Activated naive CD4-positive, alpha-beta T cell (primary cell): ENCODE measurements at places on chromosomes 11 and 22.

DNA sequence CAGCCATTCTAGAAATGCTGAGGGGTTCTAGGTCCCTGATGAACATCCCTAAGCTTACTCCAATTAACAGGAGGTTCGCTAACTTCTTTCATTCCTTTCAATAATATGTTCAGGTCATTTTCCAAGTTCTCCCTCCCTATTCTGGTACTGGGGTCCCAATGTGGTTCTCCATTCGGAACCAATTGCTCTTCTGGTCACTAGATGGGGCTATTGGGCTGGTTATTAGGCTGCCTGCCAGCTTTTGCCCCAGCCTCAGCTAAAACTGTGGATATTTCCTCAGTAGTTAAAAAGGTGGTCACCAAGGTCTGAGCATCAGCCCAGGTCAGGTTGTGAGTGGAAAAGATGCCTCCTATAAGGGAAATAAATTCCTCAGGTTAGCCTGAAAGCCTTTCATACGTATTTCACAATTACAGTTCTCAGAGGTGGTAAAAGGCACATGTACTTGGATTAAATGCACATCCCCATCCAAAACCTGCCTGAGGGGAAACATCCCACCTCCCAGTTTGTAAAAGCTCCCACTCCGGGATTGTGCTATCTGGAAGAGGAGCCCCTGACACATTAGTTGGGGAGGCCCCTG lies 161.1 kb upstream of the CCDC179 start:
- no peak for DNase-seq

GRCh38 chr11:22491555-22492225 lies 133.9 kb downstream of the FANCF start:
- no peak for DNase-seq

GRCh38 chr11:112524798-112525197 lies 264.1 kb upstream of the PLET1 start:
- no peak for DNase-seq

DNA sequence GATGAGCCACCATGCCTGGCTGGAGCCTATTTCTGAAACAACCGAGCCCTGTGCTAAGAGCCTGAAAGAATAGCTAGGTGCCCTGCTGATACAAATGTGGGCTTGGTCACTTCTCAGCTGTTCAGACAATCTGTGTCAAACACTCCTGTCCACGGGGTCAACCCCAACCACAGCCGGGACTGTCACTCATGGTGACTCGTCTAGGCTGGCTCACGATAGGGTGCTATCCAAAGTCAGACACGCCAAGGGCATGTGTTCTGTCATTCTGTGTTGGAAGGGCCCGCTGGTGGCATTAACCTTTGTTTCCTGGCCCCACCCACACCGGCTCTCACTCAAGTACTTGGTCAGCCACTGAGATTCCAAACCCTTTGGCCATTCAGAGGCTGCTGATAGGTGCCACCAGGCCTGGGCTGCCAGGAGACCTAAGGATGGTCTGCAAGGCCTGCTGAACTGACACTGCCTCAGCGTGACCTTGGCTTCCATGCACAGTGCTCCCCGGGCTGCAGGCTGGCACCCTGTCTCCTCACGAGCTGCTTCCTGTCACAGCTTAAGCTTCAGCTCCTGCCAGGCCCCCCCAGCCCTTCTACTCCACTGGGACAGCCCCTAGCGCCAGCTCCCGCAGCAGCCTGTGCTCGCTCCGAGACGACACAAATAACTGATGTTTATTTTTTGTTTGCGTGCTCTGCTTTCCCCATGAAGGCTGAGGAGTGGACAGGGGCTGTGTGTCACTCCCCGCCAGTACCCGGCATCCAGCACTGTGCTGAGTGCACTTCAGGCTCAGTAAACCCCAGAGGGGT lies 14.2 kb upstream of the CDC42BPG start:
- peak; percentile 35 for DNase-seq

DNA sequence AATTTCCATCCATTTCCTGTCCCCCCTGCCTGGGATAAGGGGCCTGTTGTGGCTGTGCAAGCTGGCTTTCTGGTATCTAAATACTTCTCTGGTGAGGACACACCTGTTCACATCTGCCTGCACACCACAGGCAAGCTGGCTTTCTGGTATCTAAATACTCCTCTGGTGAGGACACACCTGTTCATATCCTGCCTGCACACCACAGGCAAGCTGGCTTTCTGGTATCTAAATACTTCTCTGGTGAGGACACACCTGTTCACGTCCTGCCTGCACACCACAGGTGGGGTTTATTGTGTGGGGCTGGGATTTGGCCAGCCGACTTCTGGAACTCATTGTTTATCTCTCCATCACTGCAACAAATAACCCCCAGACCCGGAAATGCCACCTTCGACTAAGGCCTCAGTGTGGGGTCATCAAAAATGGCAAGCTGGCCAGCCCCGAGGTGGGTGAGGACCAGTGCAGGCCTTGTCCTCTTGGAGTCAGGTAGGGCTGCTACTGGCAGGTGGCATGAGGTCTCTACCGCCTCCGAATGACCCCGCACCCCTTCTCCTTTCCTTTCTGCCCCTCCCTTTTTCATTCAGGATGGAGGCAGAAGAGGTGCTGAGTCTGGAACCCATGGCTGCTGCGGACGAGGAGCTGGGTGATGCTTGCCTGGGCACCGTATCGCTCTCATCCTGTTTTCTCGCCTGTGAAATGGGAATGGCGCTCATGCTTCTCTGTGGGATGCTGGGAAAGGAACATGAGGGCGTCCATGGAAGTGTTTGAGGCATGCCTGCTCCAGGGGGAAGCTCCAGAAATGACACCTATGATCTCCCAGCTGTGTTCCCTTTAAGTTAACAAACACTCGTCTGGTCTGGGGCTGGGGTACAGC lies 43.5 kb upstream of the MYEOV start:
- no peak for DNase-seq

GRCh38 chr11:113677685-113678084 lies 28.4 kb downstream of the TMPRSS5 start:
- no peak for DNase-seq

- no peak for DNase-seq
Observed at GRCh38 chr11:17721242-17721999, 2.0 kb downstream of the MYOD1 start.

GRCh38 chr11:67357831-67358670 lies 4.7 kb upstream of the POLD4 start:
- no peak for DNase-seq

- no peak for DNase-seq
Observed at GRCh38 chr11:72069787-72070251, 10.5 kb downstream of the NUMA1 start.

DNA sequence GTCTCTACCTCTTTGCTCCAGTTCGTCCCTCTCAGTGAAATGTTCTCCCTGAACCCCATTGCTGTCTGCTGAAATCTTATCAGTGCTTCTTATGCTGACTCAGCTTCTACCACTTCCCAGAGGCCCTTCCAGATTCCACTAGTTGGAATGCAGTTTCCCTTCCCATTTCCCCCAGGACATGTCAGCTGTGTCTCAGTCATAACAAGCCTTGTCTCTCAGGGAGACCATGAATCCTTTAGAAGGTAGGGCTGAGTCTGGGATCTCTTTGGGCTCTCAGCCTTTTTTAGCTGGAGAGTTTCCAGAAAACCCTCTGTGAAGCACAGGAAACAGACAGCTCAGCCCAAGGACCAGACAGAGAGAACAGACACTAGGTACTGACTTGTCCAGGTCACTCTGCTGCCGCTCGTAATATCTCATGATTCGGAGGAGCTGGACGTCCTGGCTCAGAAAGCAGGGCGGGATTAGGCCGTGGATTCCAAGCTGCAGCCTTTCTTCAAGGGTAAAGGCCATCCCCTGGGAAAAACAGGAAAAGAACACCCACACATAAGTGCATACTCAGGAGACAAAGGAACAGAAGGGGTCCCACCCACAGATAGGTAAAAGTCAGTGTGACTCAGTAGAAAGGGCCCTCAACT lies 113.0 kb downstream of the ME3 start:
- DNase-seq, result no peak

- DNase-seq, result no peak
Observed at GRCh38 chr22:43345761-43346301, 2.7 kb upstream of the SCUBE1 start.

- no peak for DNase-seq
Observed at GRCh38 chr11:125777309-125777708, 1.3 kb downstream of the PATE2 start.

- no peak for DNase-seq
Observed at GRCh38 chr11:72425053-72425980, 9.0 kb downstream of the CLPB start.

DNA sequence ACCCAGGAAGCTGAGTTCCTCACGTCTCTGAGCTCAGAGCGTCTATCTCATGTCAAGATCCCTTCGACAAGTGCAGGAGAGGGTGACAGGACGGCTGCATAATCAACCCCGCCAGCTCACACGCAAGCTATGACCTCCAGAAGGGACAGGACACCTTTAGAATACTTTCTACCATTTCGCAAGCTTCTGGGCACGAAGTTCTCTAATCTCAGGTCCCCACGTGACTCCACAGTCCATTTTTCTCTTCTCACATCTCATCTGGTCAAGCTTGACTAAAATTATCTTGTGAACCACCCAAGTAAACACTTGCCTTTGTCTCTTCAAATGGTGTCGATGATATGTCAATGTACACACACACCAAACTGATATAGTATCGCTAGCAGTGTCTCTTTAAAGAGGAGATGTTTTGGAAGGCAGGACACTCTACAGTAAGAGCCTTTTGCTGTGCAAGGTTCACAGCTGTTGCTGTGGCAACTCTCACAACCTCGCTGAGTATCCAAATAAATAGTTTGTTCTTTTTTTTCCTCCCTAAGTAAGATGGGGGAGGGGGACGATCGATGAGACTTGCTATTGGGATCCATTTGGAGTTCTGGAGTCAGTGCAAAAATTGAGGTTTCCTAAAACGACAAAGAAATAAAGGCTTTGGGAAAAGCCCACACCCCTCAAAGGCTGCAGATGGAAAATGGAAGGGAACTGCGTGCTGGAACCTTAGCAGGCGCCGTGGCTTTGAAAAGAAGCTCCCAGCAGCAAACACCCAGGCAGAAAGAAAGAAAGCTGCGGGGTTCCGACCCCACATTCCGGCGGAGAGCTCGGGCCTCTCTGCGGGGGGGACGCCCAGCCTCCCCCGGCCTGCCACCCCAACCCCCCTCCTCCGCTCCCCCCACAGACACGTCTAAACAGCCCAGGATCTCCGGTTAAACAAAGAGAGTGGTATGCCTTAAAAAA lies 215.4 kb upstream of the UBASH3B start:
- no peak for DNase-seq

GRCh38 chr11:65649656-65650546 lies 12.0 kb downstream of the SIPA1 start:
- no peak for DNase-seq

DNA sequence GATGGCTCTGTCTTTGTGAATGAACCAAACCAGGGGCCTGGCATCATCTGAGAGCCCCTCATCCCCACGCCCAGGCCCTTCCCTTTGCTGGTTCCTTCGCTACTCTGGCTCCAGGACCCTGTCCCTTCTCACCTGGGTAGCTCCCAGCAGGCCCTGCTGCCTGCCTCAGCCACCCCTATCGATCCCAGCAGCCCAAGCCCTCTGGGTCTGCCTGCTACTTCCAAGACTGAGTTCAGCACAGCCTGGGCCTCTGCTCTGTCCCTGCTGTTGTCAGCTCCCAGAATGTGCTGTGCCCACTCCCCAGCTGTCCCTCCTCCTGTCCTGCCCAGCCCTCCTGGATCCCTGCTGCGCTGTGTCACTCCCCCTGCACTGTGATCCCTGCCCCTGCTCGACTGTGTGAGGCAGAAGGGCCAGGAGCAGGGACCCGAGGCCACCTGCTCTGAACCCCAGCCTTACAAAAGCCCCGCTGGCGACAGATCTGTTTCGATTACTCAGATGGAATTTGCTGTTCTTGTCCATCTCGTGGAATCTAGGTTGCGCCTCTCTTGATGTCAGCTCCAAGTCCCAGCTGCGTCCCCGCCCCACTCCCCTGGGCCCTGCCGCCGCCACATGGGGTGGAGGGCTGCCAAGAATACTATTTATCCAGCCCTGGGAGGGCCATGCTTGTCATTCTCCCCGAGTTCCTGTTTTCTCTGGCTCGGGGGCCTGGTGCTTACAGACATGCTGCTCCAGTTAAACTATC lies 13.0 kb downstream of the MRPL21 start:
- no peak for DNase-seq

DNA sequence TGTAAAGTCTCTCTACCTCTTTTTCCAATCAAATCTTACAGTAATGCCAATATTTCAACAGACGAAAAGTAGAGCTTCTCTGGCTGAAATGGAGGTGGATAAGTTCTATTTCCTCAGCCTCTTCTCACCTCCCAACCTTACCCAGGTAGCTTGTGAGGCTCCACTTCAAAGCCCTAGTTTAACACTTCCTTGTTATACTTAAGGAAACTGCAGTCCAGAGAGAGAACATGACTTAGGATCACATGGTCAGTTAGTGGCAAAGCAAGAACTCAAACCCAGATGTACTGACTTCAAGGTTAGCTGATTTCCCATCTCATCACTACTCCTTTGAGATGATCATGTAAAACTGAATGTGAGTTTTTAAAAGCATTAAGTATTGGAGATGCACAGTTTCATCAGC lies 32.5 kb downstream of the PAK1 start:
- DNase-seq, result no peak

DNA sequence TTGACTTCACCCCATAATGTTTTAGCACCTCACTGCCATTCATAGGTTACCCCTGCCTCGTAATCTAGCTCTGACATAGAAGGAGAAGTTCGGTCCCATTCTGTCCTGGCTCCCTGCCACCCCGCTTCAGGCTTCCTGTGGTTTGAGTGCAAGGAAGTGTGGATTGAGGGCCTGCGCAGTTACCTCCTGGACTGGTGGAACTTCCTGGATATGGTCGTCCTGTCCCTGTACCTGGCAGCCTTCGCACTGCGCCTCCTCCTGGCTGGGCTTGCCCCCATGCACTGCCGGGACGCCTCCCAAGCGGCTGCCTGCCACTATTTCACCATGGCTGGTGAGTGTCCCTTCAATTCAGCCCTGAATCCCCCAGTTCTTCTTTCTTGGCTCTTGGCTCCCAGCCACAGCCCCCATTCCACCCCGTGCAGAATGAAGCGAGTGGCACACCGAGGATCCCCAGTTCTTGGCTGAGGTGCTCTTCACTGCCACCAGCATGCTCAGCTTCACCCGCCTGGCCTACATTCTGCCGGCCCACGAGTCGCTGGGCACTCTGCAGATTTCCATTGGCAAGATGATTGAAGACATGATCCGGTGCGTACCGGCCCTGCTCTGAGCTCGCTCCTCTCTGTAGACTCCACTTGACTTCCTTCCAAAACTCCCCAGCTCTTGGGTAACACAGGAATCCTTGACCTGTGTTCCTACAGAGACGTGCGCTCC lies 15.4 kb downstream of the ART5 start:
- no peak for DNase-seq

- DNase-seq, result no peak
Observed at GRCh38 chr11:9951807-9952206, 287.9 kb downstream of the SWAP70 start.

DNA sequence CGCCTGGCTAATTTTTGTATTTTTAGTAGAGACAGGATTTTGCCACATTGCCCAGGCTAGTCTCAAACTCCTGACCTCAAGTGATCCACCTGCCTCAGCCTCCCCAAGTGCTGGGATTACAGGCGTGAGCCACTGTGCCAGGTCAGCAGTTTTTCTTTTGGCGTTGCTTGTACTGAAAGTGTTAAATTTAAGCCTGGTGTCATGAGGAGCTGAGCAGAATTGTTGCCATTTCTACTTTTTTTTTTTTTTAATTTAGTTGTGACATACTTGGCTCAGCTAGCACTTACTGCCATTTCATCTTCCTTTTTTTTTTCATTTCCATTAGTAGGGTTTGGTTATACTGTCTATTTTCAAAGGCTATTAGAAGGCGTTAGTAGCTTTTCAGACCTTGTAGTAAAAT lies 10.7 kb downstream of the TAB1 start:
- no peak for DNase-seq

GRCh38 chr11:59283825-59284772 lies 71.4 kb upstream of the MPEG1 start:
- peak; percentile 2 for DNase-seq

- no peak for DNase-seq
Observed at GRCh38 chr22:26374391-26375026, 54.6 kb upstream of the ASPHD2 start.

GRCh38 chr11:47961383-47961782 lies 19.0 kb upstream of the PTPRJ start:
- DNase-seq, result no peak
